Stimulated activated CD8-positive, alpha-beta memory T cell treated with anti-CD3 and anti-CD28 coated beads, Interleukin-2, amount 100 ng/mL, for 48 hours (primary cell): ENCODE measurements at places on chromosomes 6 and 20.

GRCh38 chr6:85552652-85553051, 41.0 kb downstream of the SNX14 start:
- no peak for DNase-seq

DNA sequence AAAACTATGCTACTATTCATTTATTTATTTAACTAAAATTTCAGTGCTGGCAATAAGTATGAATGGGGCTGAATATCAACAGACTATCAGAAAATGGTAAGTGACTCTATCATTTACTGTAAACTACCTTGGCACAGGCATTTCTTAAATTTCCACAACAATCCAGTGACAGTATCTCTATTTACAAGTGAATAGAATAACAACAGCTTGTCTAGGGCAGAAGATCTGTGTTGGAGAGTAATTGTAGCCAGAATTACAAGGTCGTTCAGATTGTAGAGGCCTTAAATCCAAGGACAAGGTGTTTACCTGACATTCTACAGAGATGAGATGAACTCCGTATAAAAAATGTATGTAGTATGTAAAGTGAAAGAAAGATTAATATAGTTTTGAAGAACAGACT, 193.8 kb upstream of the SIM1 start:
- DNase-seq = no peak

GRCh38 chr20:21661488-21662055, 43.9 kb upstream of the PAX1 start:
- DNase-seq = no peak

DNA sequence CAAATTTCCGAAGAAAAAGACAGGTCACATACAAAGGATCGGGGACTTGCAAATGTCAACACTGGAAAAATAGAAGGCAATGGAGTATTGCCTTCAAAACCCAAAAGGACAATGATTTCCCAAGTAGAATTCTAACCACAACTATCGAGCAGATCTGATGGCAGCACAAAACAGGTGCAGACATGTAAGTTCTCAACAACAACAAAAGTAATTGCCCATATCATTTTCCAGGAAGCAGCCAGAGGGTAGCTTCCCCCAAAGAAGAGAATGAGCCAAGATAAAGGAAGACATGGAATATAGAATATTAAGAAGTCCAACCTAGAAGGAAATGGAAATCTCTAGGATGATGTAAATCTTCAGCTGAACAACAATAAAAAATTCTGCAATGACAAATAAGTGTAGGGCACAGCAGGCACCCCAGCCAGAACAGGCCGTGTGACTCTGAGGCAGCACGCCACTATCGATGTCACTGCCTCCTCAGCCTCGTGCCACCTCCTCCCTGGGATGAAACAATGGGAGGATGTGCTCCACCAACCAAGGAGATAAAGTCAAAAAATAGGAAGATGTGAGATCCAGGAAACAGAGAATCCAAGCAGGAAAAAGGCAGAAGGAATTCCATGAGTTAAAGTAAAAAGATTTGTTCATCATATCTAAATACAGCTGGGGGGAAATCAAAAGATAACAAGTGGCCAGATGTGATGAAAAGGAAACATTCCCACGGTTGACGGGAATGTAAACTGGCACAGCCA, 34.1 kb downstream of the SERPINB1 start:
- DNase-seq = no peak

DNA sequence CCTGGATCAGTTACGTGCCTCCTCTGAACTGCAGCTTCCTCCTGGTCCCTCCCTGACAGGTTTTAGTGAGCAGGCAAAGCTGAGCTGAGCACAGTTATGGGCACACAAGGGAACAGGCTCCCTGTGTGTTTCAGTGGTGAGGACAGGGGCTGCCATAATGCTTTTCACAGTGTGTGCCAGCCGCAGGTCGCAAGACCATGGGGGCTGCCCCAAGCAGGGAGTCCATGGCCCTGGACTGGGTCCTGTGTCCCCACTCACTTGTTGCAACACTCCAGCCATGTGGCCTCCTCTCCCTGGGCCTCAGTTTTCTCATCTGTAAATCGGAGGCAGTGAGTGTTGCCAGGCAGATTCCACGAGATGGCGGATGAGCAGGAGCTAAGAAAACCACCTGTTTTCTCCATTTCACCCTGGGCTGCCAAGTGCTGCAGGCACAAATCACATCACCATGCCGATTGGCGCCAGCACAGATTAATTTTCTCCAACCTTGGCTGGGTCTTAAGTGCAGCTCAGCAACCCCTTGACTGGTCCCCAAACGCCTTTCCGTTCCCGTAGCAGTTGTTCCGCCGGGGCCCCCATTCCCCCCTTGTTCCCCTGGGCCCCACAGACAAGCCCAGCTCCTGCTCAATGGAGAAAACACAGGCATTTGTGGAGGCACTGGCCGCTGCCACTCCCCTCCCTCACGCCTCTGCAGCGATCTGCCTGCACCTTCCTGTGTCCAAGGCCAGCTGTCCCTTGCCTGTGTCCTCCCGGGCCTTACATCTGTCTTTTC, 57.1 kb upstream of the NNAT start:
- no peak for DNase-seq

DNA sequence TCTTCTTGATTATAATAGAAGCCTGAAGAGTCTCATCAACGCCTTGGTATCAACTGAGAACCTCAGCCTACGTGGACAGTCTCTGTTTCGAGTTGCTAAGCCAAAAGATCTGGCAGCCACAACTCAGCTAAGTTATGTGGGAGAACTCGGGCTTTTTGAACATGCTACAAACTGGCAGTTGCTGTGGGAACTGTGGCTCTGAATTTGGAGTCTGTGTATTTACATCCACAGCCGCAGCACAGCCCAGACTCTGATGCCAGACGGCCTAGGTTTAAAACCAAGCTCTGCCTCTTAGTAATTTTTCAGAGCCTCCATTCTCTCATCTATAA, 35.8 kb downstream of the RIPOR2 start:
- DNase-seq = no peak

- DNase-seq = no peak
Observed at GRCh38 chr6:156175971-156176421, 601.2 kb upstream of the ARID1B start.

GRCh38 chr20:63253438-63254231, 628 bp downstream of the NKAIN4 start:
- DNase-seq = no peak

DNA sequence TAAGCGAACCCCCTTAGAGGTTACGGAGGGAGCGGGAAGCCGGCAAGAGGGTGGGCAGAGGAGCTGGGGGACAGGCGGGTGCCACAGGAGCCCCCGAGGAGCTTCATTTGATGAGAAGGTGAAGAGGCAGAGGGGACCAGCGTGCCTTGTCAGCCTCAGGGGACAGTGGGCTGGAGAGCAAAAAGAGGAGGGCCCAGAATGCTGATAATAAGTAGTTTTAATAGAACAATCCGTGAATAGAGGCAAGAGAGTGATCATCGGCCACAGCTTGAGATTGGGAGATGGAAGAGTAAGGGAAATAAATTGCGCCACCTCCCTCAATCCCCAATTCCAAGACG, 1.3 kb downstream of the COL19A1 start:
- DNase-seq = no peak
